ENCODE measurements at places on chromosomes 3 and 15.

DNA sequence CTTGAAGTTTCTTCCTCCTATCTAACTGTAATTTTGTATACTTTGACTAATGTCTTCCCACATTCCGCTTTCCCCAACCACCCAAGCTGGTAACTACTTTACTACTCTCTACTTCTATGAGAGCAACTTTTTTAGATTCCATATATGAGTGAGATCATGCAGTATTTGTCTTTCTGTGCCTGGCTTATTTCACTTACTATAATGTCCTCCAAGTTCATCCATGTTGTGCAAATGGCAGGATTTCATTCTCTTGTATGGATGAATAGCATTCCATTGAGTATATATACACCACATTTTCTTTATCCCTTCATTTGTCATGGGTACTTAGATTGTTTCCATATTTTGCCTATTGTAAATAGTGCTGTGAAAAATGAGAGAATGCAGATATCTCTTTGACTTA is 78.5 kb upstream of the CCNL1 start:
- no peak for DNase-seq

- DNase-seq, result no peak
Observed at GRCh38 chr3:53023072-53023823, 22.6 kb downstream of the SFMBT1 start.

GRCh38 chr3:112027826-112028225 is 6.7 kb upstream of the TMPRSS7 start:
- DNase-seq, result peak; percentile 25

GRCh38 chr3:184789314-184789998 is 22.5 kb upstream of the VPS8 start:
- no peak for DNase-seq

- no peak for DNase-seq
Observed at GRCh38 chr3:49406571-49407565, 4.9 kb downstream of the RHOA start.

DNA sequence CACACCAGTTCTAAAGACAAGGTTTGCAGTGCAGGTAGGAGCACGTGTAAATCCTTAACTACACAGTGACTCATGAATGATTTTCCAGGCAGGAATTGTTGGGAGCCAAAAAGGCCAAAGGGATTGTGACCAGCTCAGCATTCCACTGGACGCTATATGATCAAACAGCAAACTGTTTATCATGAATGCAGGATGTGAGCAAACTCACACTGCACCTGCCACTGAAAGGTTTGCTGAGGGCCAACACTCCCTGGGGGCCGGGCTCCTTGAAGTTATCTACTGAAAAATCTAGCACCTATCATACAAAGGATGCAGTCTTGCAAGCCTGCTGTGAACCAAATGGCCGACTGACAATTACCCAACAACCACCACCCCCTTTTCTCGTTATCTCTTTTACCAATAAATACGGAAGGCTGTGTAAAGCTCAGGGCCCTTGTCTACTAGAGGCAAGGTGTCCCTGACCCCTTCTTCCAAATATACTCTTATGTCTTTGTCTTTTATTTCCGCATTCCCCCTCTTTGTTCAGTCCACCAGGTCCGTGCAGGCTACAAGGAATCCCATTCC is 11.5 kb upstream of the DNASE1L3 start:
- no peak for DNase-seq

- no peak for DNase-seq
Observed at GRCh38 chr15:80920271-80920699, 69.3 kb downstream of the MESD start.

GRCh38 chr3:73480187-73480672 is 144.5 kb downstream of the PDZRN3 start:
- no peak for DNase-seq

DNA sequence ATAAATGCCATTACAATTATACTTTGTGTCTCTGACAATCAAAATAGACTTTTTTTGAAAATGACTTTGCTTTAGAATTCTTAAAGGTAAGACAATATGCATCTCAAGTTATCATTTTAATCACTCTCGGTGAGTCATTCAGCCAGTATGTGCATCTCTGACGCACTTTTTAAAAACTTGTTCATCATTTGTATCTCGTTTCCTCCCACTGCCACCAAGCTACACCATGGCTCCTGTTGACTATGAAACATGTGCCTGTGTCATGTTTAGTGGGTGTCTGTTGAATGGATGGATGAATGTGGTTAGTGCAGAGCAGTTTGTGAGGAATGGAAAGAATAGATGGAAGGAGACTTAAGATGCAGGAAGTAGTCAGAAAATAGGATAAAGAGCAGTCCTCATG is 68.6 kb downstream of the ARPP21 start:
- no peak for DNase-seq

GRCh38 chr15:54577476-54578250 is 599.4 kb downstream of the UNC13C start:
- DNase-seq, result no peak

GRCh38 chr3:135229018-135229495 is 434.0 kb downstream of the EPHB1 start:
- DNase-seq, result peak; percentile 95

GRCh38 chr15:88512078-88512477 is 34.4 kb downstream of the DET1 start:
- no peak for DNase-seq

Data from NCI-H1092 treated with DMSO at 0.1 percent for 48 hours (cell line).